Right forelimb (tissue), 1 donor: ENCODE measurements at places on chromosomes 1 and 21.

- DNase-seq, result no peak
Measured at GRCh38 chr1:156579472-156579871, at the start of gene TTC24. TTC24 (plus strand) TSS chr1:156579723; CDS start chr1:156581365, 1,642 bp downstream.

DNA sequence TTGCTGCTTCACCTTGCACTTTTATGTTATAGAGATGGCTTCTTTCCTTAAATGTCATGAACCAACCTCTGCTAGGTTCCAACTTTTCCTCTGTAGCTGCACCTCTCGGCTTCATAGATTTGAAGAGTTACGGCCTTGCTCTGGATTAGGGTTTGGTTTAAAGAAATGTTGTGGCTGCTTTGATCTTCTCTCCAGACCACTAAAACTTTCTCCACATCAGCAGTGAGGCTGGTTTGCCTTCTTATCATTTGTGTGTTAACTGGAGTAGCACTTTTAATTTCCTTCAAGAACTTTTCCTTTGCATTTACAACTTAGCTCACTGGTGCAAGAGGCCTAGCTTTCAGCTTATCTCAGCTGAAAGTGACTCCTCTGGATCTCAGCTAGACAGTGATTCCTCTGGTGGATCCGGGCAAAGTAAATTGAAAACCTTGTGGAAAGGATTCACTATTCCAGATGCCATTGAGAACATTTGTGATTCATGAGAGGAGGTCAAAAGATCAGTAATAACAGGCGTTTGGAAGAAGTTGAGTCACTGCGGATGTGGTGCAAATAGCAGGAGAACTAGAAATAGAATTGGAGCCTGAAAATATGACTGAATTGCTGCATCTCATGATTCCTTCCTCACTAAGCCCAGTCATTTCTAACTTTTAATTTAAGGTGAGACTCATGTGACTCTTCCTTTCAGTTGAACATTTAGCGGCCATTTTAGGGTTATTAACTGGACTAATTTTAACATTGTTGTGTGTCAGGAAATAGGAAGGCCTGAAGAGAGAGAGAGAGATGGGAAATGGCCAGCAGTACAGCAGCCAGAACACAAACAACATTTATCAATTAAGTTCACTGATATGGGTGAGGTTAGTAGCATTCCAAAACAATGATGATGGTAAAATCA, 16.2 kb upstream of the RGS1 start:
- no peak for DNase-seq

DNA sequence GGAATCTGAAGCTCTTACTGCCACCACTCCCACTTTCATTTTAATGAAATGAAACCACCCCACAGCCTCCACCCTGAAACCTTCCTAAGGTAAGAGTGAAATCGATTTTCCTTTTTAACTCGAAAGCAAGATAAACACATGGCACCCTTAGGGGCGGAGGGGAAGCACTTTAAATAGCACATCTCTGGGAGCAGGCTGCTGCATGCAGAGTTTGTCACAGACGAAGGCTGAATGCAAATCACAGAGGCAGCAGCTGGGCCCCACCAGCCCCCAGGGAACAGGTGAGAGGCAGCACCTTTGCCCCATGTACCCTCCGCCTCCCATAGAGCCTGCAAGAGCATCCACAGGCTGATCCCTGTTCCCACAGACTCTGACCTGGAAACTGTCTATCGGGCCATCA, 60.0 kb upstream of the GRIK3 start:
- no peak for DNase-seq

GRCh38 chr21:39022466-39022862, 160.8 kb downstream of the PSMG1 start:
- DNase-seq, result no peak

GRCh38 chr1:92480813-92481598, 5.7 kb downstream of the GFI1 start:
- DNase-seq, result no peak
